ENCODE measurements at places on chromosomes 7 and 10.

DNA sequence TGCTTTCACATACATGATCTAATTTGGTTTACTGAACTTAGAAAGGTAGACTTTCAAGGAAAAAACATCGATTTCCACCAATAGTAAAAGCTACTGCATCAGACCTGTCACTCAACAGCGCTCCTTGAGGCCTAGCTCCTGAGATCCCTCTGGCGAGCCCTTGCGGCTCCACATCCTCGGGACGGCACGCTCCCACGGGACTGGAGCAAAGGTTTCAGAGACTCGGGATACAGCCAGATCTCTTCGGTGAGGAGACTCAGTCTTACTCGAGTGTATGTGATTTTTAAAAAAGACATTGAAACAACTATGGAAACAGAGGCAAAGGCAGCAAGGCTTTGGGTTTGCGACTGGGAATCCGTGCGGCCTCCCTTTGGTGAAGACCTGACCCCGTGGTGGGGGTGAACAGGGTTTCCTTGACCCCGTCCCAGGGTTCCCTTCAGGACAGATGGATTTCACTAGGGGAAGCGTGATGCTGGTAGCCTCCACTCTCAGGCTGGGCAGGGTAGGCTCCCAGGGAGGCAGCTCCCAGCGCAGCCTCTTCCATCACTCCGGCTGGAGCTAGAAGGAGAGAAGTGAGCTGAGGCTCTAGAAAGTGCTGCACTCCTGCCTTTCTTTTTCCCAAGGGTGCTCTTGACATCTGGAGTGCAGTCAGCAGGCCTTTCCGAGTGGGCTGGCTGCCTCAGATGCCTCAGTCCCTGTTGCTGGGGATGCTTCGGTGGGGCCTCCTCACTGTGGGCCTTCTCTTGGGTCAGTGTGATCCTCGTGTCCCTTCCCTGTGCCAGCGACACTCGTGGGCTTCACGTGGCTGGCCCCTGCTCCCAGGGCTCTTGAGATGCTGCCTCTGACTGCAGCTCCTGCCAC is 5.8 kb upstream of the ATP6V0E2 start:
- no peak for DNase-seq

GRCh38 chr7:55534916-55535590 is 37.2 kb downstream of the VOPP1 start:
- DNase-seq, result peak; percentile 57

GRCh38 chr10:51881213-51881612 is 181.8 kb upstream of the CSTF2T start:
- DNase-seq, result no peak

- DNase-seq, result no peak
Observed at GRCh38 chr7:27344471-27344870, 101.9 kb downstream of the EVX1 start.

DNA sequence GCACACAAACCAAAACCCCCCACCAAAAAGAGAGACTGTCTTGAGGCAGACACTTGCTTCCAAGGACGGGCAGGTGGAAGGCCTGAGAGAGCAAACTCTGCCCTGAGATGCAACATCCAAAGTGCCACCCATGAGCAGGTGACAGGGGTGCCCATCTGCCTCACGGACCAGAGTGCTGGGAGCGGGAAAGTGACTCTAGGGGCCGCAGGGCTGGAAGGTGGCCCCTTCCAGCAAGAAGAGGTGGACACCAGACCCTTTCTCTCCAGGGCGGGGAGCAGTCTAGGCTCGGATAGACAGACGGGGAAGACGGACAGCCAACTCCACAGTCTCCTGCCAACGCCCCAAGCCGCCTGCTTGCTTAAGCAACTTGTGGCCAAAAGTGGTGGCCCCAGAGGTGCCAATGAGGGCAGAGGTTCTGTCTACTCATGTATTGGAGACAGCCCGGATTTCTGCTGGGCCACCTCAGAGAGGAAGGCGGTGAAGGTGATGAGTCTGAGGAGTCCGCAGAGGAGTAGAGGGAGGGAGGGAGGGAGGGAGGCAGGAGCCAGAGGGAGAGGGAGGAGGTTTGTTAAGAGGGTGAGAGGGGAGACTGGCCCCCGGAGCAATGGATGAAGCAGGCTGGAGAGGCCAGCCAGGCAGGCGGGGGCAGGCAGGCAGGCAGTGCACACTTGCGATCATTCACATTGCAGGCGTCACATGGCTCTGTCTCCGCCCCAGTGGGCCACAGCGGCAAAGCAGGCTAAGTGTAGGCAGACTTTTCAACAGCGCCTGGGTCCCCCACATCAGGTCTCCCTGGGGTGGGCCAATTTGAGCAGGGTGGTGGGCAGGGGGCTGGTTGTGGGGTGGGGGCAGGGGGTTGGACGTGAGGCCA is 65.6 kb downstream of the SLC29A4 start:
- DNase-seq, result no peak

DNA sequence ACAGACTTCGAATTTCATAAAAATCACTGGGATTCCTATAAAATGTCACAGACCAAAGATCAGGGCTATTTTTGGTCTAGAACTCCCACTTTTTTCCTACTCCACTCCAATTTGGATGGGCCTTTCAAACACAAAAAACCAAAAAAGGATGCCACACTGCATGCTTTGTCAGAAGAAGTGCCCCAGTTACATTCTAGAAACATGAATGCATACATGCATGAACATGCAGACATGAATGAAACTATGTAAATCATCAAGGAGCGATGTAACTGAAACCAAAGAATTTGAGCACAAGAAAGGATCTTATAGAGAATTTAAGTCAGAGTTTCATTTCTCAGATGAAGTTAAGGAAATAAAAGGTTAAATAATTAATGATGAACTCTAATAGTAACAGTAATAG is 31.8 kb upstream of the FAM133B start:
- DNase-seq, result no peak

DNA sequence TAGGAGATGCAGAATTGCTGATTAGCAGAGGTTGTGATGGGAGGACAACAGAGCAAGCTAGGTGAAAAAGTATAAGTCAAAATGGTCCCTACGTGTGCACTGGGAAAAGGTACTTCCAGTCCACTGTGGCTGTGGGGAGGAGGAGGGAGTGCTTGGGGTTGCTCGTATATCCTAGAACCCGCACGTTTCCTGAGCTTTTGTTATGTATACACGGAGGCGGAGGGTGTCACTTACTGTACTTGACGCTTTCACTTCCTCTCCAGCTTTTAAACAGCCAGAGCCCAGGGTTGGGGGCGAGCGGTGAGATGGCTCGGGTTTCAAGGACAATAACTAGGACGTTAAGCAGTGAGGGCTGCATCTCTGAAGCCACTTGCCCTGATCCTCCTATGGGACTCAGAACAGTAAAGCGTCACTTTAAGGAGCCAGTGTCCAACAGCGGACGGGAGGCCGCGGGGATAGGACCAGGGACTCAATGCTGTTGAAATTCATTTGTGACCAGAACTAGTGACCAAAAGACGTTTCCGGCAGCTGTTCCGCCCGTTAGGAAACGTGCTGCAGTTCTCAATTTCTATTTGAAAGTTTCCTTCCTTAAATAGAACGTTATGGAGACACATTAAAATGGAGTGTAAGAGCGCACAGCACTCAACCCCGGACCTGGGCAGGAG is 985 bp upstream of the ETV1 start:
- DNase-seq, result peak; percentile 14

DNA sequence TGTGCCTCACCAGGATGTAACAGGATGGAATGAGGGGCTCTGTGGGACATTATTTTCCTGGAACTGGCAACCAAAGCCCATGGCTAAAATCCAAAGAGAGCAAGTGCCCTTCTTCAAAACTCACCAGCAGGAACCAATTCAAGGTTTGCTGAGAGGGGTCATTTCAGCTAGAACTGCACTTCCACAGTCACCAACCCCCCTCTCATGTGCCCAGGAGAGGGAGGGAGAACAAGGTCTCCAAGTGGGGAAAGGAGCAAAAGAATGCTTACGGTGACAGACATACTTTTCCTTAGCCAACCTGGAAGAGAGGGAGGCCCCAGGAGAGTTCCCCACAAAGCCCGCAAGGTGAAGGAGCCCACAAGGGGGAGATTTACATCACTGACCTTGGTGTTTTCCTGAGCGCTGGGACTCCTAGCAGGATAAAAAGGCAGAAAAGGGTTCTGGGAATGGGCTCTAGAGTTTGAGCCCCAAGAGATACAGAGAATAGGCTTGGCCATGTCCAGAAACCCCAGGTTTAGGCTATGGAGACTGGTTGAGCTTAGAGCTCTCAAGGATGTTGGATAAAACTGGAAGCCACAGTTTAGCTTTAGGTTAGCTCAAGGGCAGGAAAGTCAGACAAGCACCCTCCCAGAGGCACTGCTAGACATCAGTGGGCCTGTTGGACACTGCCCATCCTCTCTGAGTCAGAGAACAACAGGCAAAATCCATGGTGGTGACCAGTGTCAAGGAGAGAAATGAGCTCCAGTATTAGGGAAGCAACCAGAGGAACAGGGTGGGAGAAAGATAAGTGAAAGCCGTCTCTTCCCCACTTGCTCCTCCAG is 63.9 kb upstream of the GHITM start:
- DNase-seq, result no peak

- no peak for DNase-seq
Observed at GRCh38 chr7:127888411-127888810, 142.8 kb downstream of the LRRC4 start.

DNA sequence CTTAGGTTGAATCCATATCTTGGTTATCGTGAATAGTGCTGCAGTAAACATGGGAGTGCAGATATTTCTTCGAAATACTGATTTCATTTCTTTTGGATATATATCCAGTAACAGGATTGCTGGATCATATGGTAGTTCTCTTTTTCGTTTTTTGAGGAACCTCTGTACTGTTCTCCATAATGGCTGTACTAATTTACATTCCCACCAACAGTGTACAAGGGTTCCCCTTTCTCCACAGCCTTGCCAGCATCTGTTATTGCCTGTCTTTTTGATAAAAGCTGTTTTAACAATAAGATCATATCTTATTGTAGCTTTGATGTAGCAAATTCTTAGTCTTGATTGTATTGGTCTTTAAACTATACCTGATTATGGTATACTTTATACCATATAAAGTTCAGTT is 45.3 kb downstream of the ZNRF2 start:
- DNase-seq, result no peak

DNA sequence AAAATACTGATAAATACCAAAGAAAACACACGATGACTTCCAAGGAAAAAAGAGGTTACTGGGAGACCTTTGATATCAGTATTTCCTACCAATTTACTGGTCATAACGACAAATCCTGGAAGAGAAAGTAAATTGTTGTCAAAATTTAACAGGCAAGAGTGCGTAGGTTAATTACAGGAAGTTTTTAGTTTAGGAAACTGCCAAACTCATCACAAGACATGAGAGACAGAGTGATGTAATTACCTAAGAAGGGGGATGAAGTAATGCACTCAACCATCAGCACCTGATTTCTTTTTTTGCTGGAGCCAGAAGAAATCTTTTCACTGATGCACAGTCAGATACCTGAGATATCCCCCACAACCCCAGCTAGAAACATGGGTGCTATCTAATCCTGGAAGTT is 16.8 kb downstream of the MACC1 start:
- DNase-seq, result peak; percentile 48

DNA sequence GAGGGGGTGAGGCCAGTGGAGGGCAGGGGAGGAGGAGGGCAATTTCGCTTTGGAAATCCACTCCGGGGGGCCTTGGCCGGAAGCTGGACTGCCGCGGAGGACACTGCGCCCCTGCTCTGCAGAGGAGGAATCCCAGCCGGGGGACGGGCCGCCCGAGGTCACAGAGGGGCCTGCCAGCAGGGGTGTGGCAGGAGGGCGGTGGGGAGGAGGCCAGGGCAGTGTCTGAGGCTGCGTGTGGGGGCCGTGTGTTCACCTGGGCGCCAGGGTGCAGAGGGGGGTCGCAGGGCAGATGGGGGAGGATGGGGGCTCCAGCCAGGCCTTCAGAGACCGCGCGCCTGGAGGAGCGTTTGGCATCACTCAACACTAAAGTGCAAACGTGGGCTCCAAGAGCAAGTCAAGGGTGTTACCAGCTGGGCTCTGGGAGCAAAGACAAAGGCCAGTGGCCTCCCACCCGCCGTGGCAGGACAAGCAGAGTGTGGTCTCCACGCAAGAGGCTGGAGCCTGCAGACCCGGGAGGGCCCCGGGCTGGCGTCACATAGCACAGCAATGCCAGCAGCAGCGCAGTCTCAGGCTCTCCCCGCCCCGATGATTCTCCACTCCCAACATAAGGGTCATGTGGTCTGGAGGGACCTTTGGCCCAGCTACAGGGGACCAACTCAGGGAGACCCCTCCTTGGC is 45.3 kb upstream of the DNAJB6 start:
- no peak for DNase-seq

GRCh38 chr7:156224833-156225225 is 412.6 kb upstream of the SHH start:
- DNase-seq, result no peak

DNA sequence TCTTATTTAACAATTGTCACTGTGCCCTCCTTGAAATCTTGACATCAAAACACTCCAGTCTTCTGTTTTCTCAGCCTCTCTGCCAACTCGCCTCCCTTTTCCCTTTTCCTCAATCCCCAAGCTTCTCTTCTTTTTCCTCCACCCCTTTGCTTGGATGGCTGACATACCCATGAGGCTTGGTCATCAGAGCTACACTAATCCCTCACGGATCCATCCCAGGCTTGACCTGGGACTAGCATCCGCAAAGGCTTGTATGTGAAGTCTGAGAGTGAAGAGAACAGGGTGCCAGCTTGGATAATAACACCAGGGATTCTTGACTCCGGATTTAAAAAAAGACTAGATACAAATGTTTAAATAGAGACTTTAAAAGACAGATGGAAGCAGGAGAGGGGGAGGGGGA is 428.8 kb upstream of the C7orf33 start:
- DNase-seq, result no peak

- no peak for DNase-seq
Observed at GRCh38 chr7:44846816-44847508, 925 bp downstream of the H2AZ2 start.

DNA sequence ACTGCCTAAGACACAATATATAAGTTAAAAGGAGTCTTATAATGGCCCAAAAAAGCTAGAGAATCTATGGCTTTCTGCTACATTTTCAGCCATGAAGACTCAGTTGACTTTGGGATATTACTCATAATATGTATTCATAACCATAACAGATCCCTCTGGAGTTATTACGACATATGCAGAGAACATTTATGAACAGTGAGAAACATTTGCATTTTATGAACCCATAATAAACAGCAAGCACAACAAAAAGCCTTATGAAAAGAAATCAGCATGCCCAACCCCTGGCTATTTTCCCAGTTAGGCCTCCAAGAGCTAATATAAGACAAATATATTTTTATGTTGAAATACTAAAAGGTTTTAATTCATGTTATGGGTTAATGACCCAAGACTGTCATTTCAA is 52.4 kb downstream of the ARMH3 start:
- no peak for DNase-seq

GRCh38 chr10:67837541-67838314 is at the start of gene DNAJC12:
Gene DNAJC12 (minus strand): TSS chr10:67838188. CDS start chr10:67838011, 177 bp downstream.
- DNase-seq, result peak; percentile 19

Measured in GM13977 (cell line).